Choroid plexus epithelial cell (primary cell): ENCODE measurements at places on chromosomes 1 and 21.

- no peak for DNase-seq
Measured at GRCh38 chr21:46561445-46562090, 43.3 kb downstream of the S100B start.

- DNase-seq = no peak
Measured at GRCh38 chr1:25817840-25818501, 1.8 kb upstream of the MTFR1L start.

GRCh38 chr1:209741889-209742288 lies 14.0 kb upstream of the TRAF3IP3 start:
- no peak for DNase-seq

GRCh38 chr1:21647431-21648351 lies 21.5 kb downstream of the RAP1GAP start:
- peak; percentile 65 for DNase-seq

GRCh38 chr1:32780628-32781234 lies 36.4 kb downstream of the YARS1 start:
- peak; percentile 84 for DNase-seq

GRCh38 chr1:10267319-10267718 lies 56.9 kb downstream of the KIF1B start:
- no peak for DNase-seq

DNA sequence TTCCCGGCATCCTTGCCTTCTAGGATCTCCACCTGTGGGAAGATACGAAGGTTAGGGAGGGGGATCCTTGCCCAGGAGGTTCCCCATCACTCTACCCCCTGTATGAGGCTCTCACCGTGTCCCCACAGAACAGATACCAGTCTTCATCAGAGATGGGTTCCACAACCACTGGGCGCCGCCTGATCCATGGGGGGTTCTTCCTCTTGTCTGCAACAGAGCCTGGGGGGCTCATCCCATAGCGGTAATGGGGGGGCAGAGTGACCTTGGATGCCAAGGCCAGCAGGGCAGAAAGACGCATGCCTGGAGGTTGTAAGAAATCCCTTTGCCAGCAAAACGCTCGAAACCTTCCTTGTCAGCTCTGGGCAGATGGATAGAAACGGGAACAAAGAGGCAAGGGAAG lies 2.5 kb downstream of the MRPL24 start:
- DNase-seq = no peak

DNA sequence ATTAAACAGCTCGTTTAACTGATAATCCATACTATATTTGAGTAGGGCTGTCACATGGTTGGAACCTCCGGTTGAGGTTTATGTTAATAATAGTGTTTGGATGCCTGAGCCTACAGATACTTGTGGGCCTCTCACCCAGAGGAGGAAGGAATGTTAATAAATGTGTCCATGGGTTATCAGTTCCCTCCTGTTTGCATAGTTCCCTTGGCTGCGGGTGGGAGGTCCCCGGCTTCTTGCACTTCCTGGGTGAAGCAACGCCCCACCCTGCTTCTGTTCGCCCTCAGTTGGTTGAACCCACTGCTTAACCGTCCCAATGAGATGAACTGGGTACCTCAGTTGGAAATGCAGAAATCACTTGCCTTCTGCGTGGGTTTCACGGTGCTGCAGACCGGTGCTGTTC lies 23.6 kb upstream of the GBP1 start:
- no peak for DNase-seq

DNA sequence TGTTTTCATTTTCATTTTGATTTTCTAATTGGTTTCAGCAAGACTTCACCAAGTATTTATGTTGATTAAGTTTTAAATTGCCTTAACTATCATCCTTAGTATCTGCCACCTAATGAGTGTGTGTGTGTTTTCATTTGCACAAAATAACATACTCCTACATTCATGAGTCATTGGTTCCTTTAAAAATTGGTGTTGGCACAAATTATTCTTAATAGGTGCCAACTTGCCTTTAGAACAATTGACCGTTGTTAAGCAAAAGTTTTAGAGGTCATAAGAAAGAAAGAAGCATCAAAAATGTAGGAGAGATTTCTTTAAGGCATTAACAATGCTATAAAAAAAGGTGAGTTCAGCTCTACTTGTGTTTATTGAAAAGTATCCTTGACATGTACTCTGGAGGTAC lies 77.5 kb downstream of the FNBP1L start:
- DNase-seq = no peak

DNA sequence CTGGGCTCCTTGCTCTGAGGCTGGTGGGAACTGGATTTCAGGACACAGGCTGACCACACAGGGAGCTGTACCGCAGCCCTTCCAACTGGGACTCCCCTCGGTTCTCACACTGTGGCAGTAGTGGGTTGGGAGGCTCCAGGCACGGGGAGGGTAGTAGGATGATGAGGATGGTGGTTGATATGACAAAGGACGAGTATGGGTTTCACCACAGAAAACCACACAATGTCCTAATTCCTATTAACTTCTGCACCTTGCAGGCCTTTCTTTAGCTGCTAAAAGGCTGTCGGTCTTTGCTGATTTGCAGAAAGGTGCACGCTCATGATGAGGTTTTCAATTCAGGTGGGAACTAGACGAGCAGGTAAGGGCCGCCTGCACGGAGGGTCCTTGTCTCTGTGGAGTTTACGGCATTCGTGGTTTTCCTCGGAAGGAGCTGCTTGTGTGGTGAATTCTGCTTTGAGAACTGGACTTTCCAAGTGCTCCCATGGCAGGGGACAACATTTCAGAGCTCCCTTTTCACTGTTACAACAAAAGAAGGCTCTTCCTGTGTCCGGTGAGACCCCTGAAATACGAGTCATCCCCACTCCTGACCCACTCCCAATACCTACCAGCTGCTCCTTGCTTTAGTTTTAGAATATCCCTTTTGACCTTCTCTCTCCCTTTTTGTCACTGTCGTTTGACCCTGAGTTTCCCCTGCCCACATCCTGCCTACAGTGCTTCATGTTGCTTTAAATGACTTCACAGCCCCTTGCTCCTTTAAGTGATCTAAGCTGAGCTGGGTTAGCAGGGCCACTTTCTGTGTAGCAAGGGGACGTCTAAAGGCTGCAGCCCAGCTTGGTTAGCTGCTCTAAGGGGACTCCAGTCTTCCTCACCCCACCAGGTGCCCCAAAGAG lies 125.1 kb downstream of the MRPS6 start:
- no peak for DNase-seq

- peak; percentile 67 for DNase-seq
Measured at GRCh38 chr1:180636138-180636537, 4.3 kb downstream of the XPR1 start.

DNA sequence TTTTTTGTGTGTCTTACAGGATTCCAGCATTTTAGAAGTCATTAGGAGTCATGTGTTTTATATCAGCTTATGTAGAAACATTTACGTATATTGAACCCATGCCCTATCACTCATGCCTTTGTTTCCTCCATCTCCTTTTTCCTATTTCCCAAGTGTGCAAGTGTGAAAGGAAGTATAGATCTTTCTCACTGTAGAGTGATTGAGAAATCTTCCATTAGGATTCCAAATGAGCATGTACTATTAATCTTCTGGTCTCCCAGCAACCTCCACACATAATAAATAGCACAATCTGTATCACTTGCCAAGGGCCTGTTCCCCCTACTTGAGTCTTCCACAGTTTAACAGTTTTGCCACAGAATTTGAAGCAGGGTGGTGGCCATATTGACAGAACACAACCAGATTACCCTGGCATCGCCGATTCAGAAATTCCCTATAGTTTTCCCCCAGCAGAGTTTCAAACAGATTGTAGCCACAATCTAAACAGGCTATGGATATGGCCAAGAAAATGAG lies 1052.8 kb downstream of the TTLL7 start:
- no peak for DNase-seq

- DNase-seq = no peak
Measured at GRCh38 chr1:53066891-53067738, 5.1 kb downstream of the PODN start.

DNA sequence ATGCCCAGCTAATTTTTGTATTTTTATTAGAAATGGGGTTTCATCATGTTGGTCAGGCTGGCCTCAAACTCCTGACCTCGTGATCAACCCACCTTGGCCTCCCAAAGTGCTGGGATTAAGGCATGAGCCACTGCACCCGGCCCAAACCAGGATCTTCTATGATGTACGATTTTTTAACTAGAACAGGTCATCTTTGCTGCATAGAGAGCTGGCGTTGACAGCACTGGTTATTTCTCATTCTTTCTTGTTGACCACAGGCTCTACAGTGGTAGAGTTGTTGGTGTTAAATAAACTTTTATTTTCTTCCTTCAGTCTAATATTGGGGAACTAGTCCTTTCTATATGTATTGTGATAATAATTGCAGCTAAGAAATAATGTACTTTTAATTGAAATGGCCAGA lies 3.8 kb upstream of the MAB21L3 start:
- DNase-seq = no peak

- peak; percentile 85 for DNase-seq
Measured at GRCh38 chr1:153608742-153609584, 4.0 kb downstream of the S100A16 start.

DNA sequence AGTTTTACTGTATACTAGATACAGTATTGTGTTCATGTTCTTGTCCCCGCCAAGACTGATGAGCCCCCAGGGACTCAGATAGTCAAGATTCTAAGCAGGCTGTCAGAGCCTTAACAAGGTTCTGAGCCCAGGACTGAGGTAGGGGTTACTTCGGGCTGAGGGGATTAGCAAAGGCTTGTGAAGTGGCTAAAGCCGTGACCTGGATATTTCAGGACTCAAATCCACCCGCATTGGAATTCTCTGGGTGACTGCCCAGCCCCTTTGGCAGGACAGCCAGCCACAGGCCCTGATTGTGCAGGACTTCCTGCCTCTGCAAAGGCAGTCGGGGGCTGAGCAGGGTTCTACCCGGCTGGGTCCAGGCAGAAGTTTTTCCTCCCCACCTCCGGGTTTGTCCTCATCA lies at the start of gene PLA2G5:
Gene PLA2G5, plus strand, starts transcription at position 321 of the 400 bp plus-strand sequence. CDS start 14,637 bp downstream, outside the sequence.
- DNase-seq = no peak

DNA sequence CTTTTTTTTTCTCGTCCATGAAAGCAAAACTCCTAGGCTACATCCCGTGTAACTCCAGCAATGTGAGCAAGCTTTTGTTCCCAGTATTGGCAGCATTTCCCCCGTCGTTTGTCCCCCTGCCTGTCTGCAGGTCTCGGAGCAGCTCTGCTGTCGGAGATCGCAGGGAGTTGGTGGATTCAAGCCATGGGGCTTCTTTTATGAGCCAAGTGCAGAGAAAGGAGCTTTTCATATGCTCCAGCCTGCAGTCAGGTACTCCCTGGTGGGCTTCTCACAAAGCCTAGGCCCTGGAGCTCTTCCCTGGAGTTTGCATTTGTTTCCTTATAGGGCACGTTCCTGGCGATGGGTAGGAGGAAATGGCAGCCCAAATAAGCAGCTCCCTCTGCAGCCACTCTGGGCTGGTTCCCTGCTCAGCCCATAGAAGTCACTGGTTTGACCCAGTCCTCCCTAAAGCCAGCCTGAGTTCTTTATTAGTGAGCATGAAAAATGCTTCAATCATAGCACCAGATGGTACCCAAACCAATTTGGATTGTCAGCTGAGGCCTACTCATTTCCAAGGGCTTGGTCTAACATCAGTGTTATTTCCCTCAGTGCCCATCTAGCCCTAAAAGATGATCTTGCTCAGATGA lies 78.3 kb downstream of the NUF2 start:
- DNase-seq = no peak

GRCh38 chr1:202575918-202576653 lies 134.2 kb downstream of the SYT2 start:
- DNase-seq = peak; percentile 40

DNA sequence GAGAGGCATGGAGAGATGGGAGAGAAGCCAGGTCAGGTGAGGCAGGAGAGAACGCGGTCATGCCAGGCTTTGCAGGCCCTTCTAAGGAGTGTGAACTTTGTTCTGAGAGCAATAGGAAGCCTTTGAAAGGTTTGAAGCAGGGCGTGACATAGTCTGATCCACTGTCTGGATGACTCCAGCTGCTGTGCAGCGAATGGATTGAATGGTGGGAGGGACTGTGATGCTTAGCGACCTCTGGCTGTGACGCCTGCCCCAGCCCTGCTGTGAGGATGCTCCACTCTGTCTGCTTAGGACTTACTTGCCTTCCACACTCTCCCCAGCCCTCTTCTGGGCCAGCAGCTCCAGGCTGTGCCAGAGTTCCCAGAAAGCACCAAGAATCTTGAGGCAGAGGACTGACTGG lies 41.8 kb upstream of the POU3F1 start:
- DNase-seq = no peak

GRCh38 chr1:115186711-115187265 lies 97.5 kb upstream of the TSPAN2 start:
- no peak for DNase-seq

DNA sequence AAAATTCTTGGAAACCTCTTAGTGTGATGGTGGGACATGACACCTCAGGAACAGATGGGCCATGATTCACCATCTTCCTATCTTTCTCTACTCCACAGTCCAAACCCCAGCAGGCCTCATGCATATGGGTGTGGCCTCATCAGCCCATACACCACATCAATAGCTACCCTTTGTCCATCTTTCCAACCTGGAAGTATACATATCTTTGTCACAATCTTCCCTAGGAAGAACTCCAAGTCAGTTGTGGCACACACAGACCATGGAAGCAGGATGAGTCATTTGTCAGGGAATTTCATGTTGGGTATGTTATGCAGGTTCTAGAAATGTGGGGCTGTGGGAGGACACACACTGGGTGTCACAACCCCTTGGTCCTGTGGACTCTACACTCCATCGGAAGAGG lies 30.5 kb upstream of the CLCA4 start:
- DNase-seq = peak; percentile 12

- no peak for DNase-seq
Measured at GRCh38 chr1:106746448-106747085, 309.9 kb upstream of the PRMT6 start.

- DNase-seq = peak; percentile 83
Measured at GRCh38 chr1:161864577-161864976, 98.5 kb downstream of the ATF6 start.

DNA sequence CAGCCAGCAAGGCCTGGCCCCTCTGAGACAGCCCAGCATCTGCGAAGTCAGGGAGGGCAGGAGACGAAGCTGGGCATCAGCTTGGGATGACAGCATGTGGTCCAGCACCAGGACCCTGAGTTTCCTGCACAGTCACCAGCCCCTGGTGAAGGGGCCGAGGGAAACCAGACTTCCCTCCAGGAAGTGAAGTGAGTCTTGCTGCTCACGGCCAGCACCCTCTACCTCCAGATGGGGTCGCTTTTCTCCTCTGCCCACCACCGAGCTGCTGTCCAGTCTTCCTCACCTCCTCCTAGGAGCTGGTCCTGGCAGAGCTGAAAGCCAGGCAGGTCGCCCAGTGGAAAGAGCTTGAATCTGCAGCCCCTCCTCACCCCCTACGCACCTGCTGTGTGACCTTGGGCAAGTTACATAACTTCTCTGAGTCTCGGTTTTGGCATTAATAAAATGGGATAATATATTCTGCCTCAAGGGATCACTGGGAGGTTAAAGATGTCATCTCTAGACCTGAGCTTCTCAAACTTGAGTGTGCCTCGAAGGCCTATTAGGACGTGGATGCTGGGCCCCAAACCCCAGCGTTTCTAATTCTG lies 118.5 kb upstream of the VAMP3 start:
- no peak for DNase-seq

GRCh38 chr1:225321784-225322183 lies 106.1 kb downstream of the LBR start:
- DNase-seq = no peak

- DNase-seq = peak; percentile 19
Measured at GRCh38 chr1:174239541-174239940, 80.2 kb downstream of the RABGAP1L start.

- DNase-seq = no peak
Measured at GRCh38 chr1:75967719-75968118, 35.5 kb upstream of the ASB17 start.

- peak; percentile 57 for DNase-seq
Measured at GRCh38 chr1:76074321-76075187, at the start of gene ST6GALNAC3. Gene ST6GALNAC3 (plus strand): TSS chr1:76074746.
